ENCODE measurements at places on chromosomes 5 and 9. TPM values are rescaled to one million over a fixed set of nuclear protein-coding genes. Genes with fewer than 3 reads are reported as not detected.

PKD2L2 gene
- total RNA-seq, result not detected

IL31RA gene
- total RNA-seq, result not detected

IGFBPL1 gene
- total RNA-seq, result not detected

CER1 gene
- not detected for total RNA-seq

ADAMTS6 gene
- total RNA-seq, result 7.7 TPM

RANBP3L gene
- total RNA-seq, result not detected

SAPCD2 gene
- total RNA-seq, result 0.44 TPM

NME5 gene
- not detected for total RNA-seq

RASGRF2 gene
- total RNA-seq, result 35.2 TPM

TLX3 gene
- total RNA-seq, result not detected

ANXA2R gene
- total RNA-seq, result 72.7 TPM

PCDHA4 gene
- total RNA-seq, result not detected

MRPS2 gene
- 32.6 TPM for total RNA-seq

SPAG8 gene
- total RNA-seq, result 7.0 TPM

AQP3 gene
- 72.8 TPM for total RNA-seq

MAMDC4 gene
- total RNA-seq, result 6.3 TPM

DMRT3 gene
- total RNA-seq, result not detected

MLANA gene
- not detected for total RNA-seq

NUP155 gene
- total RNA-seq, result 29.7 TPM

CTNND2 gene
- total RNA-seq, result not detected

EXOSC3 gene
- 68.9 TPM for total RNA-seq

CDK7 gene
- 20.6 TPM for total RNA-seq

ABO gene
- total RNA-seq, result not detected

ZNF366 gene
- total RNA-seq, result not detected

NOXA1 gene
- 4.5 TPM for total RNA-seq

PRDM9 gene
- not detected for total RNA-seq

SVEP1 gene
- total RNA-seq, result not detected

PTGR1 gene
- total RNA-seq, result not detected

SLC46A2 gene
- total RNA-seq, result not detected

PCDHGB1 gene
- total RNA-seq, result 0.19 TPM

C5orf52 gene
- not detected for total RNA-seq

SMIM27 gene
- total RNA-seq, result 37.8 TPM

MARCHF11 gene
- not detected for total RNA-seq

CDH18 gene
- total RNA-seq, result not detected

SLC25A46 gene
- 43.6 TPM for total RNA-seq

SLC34A1 gene
- total RNA-seq, result 0.16 TPM

GRM6 gene
- total RNA-seq, result not detected

PTGER4 gene
- total RNA-seq, result 28.2 TPM

F2RL2 gene
- total RNA-seq, result not detected

CRB2 gene
- total RNA-seq, result 0.18 TPM

SOWAHA gene
- total RNA-seq, result not detected

FRMD3 gene
- 0.52 TPM for total RNA-seq

PCDHB7 gene
- not detected for total RNA-seq

DRD1 gene
- total RNA-seq, result not detected

AJM1 gene
- total RNA-seq, result 1.3 TPM

PCDHGA10 gene
- total RNA-seq, result 0.31 TPM

TAF1L gene
- 0.05 TPM for total RNA-seq

TRIP13 gene
- 0.55 TPM for total RNA-seq

SGCD gene
- 0.18 TPM for total RNA-seq

GFPT2 gene
- 2.9 TPM for total RNA-seq

LHFPL2 gene
- 1.8 TPM for total RNA-seq

C5orf34 gene
- total RNA-seq, result 7.4 TPM
